Stimulated activated CD8-positive, alpha-beta memory T cell treated with anti-CD3 and anti-CD28 coated beads, Interleukin-4, amount 100 ng/mL, for 1 hour (primary cell): ENCODE measurements at places on chromosomes 6 and 20.

- DNase-seq = no peak
Measured at GRCh38 chr20:44407402-44408184, 52.1 kb downstream of the HNF4A start.

GRCh38 chr20:1882026-1882425 is 13.2 kb upstream of the SIRPA start:
- DNase-seq = no peak

GRCh38 chr6:164344801-164345291 is 930.3 kb downstream of the QKI start:
- no peak for DNase-seq

DNA sequence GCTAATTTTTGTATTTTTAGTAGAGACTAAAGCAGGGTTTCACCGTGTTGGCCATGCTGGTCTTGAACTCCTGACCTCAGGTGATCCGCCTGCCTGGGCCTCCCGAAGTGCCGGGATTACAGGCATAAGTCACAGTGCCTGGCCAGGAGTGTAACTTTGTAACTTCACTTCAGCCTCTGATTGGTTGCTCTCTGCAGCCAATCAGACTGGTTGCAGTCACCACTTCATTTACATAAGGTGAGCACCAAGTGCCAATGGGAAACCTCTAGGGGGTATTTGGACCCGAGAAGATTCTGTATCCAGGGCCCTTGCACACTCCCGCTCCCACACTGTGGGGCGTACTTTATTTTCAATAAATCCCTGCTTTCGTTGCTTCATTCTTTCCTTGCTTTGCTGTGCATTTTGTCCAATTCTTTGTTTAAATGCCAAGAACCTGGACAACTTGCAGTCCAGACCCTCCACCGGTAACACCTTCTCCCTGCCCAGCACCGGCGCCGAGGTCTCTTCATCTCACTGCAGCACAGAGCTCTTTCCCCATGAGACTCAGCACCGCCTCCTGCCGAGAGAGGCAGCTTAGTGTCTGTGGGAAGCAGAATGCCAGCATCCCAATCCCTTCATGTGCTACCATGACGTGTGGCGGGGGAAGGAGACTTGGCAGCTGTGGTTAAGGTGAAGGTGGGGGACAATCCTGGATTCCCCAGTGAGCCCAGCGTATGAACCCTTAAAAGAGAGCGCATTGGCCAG is 14.0 kb upstream of the MRGBP start:
- DNase-seq = no peak

DNA sequence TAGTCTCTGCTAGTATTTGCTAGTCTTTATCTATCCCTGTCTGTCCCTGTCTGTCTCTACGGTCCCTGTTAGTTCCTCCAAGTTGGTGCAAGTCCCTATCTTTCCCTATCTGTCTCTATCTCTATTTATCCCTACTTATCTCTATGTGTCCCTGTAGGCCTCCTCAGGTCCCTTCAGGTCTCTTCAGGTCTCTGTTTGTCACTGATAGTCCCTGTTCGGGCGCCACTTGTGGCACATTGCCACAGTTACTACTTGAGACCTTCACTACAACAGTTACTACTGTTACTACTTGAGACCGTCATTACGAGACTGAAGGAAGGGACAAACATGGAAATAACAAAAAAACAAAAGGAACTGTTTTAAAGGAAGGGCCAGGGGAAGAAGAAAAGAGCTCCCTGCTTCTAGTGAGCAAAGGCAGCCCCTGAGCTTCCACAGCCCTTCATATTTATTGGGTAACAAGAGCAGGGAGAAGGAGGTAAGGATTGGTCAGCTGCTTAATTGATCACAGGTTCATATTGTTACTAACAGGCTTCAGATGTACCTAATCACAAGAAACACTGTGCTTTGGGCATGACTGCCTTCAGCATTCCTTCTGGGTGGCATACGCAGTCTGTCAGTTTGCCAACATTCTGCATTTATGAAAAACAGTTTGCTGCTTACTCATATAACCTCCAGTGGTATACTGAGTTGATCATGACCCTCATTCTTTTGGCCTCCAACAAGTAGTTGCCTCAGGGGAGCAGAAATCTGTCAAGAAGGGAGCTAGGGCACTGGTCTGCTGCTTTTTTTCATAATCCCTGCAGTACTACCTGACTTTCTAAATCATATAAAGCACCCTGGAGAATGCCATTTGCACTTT is 8.4 kb downstream of the EPB41L2 start:
- DNase-seq = no peak

GRCh38 chr20:60820149-60820548 is 431.9 kb upstream of the CDH4 start:
- DNase-seq = no peak

DNA sequence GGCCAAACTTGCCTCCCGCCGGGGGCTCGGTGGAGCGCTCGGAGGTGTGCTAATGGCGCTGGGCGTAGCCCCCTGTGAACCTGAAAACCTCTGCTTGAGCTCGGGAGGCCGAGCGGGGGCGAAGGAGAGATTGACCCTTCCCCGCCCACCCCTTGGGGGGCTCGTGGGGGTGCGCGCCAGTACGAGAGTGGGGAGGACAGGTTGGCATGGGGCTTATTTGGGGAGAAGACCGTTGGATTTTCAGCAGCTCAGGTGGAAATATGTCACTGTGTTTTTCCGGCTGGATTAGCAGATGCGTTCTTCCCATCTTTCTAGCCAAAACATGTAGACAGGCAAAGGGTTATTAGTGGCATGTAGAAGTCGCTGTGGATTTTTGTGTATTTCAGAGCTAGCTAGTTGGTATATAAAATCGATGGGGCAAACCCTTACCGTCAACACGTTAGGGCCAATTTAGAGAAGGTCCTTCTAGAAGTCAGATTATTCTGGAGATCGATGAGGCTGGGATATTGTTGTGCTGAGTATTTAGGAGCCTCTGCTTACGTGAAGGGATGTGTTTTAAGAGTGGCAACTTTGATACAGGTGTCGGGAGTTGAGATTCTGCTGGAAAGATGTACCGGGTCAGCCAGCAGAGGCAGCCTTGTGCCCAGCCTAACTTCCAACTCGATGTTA is 525 bp downstream of the NCOA7 start:
- DNase-seq = no peak

GRCh38 chr6:125183391-125183790 is 29.8 kb downstream of the TPD52L1 start:
- no peak for DNase-seq

- DNase-seq = no peak
Measured at GRCh38 chr6:151399679-151400078, 8.3 kb upstream of the ZBTB2 start.

DNA sequence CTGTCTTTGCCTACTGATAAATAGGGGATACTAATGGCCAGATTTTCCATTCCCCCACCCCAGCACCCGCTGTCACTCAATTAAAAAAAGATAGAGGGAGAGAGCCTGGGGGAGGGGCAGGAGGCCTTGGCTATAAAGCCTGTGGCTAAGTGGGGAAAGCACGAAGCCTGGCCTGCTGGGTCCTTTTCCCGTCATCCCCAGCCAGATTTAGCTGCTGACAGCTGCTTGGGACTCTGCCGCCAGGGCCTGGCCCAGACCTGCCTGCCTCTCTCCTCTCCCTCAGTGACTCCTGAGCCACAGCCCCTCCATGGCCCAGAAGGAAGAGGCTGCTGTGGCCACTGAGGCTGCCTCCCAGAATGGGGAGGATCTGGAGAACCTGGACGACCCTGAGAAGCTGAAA is at the start of gene APOBEC2:
APOBEC2 (plus strand) TSS at position 162 of the 400 bp plus-strand sequence; CDS start at position 308, 146 bp downstream.
- no peak for DNase-seq
